ENCODE measurements at places on chromosomes 7 and 10.

DNA sequence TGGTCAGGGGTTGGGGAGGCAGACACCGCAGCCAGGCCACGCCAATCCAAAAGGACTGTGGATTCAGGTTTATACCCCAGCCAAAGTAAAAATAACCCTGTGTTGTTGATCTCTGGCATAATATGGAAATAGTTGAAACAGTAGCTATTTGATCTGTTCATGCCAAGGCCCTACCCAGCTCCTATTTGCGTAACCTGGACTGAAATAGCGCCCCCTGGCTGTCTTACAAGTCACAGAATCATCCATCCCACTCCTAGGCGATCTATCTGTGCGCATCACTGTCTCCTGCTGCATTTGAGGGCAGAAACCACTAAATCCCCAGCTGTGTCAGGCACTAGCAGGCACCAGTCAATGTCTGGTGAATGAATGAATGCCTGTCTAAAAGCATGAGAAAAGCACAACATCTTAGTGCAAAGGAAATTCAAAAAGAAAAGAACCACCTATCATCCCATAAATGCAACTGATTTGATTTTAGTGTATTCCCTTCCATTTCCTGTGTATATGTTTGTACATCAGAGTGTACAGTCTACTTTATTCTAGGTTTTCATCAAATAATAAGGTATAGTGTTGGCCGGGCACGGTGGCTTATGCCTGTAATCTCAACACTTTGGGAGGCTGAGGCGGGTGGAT lies 160.0 kb downstream of the SLIT1 start:
- peak; percentile 48 for DNase-seq

- no peak for DNase-seq
Observed at GRCh38 chr10:125995726-125996304, 99.5 kb downstream of the FANK1 start.

- DNase-seq: no peak
Observed at GRCh38 chr10:72310241-72310633, 36.5 kb downstream of the DDIT4 start.

DNA sequence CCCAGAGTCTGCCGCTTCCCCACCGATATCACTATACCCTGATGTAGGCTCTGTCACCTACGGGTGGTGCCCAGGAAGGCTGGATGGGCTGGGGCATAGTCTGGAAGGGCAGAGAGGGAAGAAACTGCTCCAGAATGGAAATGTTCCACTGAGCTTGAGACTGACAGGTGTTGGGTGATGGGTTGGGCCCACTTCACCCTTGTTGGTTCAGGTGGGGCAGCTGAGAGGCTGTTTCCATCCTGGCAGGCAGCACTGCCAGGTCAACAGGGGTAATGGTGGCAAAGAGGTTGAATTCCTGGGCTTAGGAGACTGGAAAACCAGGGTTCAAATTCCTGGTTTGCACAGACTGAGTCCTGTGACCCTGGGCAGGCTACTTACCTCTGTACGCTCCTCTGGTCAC lies 28.5 kb upstream of the FRAT2 start:
- no peak for DNase-seq

GRCh38 chr10:82942286-82943099 lies 1067.5 kb downstream of the NRG3 start:
- DNase-seq: no peak

- no peak for DNase-seq
Observed at GRCh38 chr7:55475855-55476803, 96.2 kb downstream of the VOPP1 start.

GRCh38 chr10:44391981-44392380 lies 7.1 kb upstream of the CXCL12 start:
- DNase-seq: no peak

GRCh38 chr10:123958241-123958640 lies 66.6 kb upstream of the CPXM2 start:
- no peak for DNase-seq

DNA sequence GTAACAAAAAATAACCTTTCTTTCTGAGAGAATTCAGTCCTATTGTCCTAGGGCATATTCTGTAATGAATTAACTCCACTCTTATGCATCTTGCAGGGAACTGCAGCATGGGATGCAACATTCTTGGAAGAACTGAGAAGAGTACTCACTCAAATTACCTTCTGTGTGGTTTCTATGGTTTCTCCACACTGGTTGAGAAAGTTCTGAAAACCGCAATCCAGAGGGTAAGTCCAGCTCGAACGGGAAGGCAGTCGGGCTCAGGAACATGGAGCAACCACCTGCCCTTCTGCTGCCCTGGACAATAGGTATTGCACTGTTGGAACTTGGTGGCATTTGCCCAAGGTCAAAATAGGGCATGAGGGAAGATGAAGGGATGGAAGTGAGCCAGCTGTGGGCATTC lies 59.6 kb upstream of the CDK13 start:
- no peak for DNase-seq

- no peak for DNase-seq
Observed at GRCh38 chr10:60032723-60033122, 126.4 kb upstream of the CCDC6 start.

GRCh38 chr7:97298561-97298960 lies 181.1 kb downstream of the SDHAF3 start:
- DNase-seq: no peak

GRCh38 chr7:98192781-98193457 lies 18.3 kb upstream of the BHLHA15 start:
- no peak for DNase-seq

Measured in activated naive CD8-positive, alpha-beta T cell treated with anti-CD3 and anti-CD28 coated beads, Interleukin-2, amount 10 ng/mL, durations not matched to agents 7 days and 5 days (primary cell).